ENCODE measurements at places on chromosomes 4 and X.

DNA sequence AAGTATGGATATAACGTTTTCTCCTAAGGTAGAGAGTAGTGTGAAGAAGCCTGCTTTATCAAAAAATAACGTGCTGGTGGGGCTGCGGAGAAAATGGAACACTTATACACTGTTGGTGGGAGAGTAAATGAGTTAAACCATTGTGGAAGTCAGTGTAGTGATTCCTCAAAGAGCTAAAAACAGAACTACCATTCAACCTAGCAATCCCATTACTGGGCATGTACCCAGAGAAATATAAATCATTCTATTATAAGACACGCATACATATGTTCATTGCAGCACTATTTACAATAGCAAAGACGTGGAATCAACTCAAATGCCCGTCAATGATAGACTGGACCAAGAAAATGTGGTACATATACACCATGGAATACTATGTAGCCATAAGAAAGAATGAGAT is 196.4 kb downstream of the DMD start:
- no peak for DNase-seq

DNA sequence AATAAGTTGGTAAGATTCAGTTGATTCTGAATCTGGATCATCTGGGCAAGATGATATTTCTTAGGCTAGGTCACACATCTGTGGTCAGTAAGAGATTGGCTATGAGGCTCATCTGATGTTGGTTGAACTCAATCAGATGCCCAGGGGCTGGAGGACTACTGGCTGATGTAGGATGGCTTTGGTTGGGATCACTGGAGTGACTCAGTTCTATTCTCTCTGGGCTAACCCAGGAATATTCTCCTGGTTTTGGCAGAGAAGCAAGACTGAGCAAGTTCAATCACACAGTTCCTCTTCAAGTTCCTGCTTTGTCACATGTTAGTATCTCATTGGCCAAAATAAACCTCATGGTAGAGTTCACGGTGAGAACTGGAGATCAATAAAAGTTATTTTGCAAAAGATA is 902.3 kb upstream of the SLIT2 start:
- DNase-seq = no peak

DNA sequence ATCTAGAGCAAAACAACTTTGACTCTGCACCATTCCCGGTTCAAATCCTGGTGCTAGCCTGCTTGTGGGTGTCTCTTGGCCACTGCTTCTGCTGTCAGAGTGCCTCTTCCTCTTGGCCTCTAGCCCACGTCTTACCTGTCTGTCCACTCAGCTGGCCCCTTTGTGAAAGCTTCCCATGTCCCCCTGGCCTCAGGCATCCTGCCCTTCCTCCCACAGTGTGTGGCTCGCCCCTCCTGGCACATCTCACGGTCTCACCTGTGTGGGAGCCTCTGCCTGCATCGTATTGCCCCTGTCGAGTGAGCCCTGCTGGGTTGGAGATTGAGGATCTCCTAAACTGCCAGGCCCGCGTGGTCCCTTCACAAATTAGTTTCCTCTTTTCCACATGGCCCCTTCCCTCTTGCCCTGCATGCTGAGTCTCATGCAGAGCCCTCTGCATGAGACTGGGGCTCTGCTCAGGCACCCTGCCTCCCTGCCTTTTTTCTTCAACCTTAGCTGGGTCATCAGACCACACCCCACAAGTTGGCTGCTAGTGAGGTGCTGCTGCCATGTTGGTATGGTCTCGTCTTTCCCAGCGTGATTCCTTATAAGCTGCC is 53.7 kb upstream of the TADA2B start:
- DNase-seq = no peak

DNA sequence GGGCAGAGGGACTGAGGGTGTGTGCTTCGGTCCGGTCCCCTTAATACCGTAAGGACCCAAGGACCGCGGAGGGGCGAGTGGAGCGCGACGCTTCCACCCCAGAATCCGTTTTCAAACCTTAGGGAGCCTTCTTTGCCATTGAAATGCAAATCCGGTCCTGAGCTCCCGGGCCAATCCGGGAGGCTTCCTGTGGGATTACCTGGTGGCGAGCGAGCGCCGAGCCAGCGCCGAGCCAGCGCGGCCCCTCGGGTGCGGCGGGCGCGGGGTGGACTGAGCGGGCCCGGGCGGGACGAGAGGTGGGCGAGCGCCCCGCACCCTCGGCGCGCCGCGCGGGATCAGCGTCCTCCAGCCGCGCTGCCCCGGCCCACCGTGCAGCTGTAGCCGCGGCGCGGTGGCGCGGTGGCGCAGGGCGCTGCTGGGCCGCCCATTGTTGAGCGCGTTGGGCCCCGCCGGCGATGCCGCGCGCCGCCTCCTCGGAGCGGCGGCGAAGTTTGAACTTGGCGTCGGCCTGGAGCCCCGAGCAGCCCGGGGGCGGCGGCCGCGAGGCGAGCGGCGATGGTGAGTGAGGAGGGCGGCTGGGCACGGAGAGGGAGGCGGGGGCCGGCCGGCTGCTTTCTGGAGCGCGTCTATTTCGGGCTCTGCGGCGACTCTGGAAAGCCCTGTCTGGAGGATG is 208.7 kb downstream of the SOWAHB start:
- DNase-seq = peak; percentile 19

DNA sequence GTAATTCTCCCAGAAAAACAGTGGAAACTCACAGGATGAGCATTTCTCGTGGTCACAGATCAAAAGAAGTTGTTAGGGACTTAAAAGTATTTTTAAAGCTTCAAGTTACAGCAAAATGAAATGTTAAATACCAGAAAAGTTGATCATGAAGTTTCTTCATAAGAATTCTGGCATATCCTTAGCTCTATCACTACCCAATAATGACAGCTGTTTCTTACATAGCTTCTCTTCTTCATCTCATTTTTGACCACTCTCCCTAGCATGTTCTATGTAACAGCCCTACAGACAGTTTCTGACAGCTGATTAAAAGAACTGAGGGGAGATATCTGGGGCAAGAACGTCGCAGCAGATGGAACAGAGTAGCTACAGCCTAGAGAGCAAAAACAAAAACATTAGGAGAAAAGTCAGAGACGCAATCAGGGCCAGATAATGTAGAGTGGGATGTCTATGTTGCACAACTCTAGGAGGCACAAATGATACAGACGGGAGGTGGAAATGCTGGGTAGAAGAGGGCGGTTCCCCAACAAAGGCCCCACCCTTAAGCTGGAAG is 108.7 kb downstream of the CORIN start:
- DNase-seq = no peak

DNA sequence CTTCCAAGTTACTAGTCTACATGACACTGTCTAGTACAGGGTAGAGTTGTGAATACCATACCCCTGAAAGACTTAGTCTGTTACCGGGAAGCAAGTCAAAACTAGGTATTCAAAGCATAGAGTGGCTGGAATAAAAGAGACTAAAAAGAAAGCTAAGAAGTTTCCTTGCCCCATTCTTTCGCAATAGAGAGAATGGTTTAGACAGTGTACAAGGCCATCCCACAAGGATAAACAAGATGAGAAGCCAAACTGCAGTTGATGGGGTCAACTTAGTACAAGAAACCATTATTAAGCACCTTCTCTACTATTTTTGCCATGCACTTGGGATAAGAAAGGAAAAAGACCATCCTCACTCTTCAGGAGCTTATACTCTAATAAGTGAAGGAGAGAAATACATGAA is 30.3 kb downstream of the AMMECR1 start:
- no peak for DNase-seq

DNA sequence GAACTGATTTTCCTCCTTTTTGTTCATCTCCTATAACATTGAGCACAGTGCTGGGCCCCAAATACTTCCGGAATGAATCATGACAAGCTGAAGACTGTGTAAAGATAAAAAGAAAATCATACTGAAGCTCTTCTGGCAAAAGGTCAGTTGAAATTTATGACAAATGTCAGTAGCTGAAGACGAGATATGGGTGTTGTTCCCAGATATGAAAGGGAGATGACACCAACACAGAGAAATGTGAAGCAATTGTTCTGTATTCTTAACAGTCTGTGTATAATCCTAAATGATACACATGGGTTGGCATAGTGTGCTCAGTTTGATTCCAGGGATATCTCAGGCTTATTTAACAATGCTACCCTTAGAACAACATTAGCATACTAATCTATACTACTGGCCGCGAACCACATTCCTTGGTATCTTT is 170.5 kb upstream of the PITX2 start:
- no peak for DNase-seq

- DNase-seq = peak; percentile 78
These were observed 514.2 kb upstream of the DIPK2B start for GRCh38 chrX:45714866-45715265.

GRCh38 chrX:16418650-16419049 is 231.3 kb upstream of the S100G start:
- DNase-seq = no peak

Data from kidney capillary endothelial cell (primary cell).